ENCODE measurements at places on chromosomes 7 and 10. TPM values are rescaled to one million over a fixed set of nuclear protein-coding genes. Genes with fewer than 3 reads are reported as not detected.

- DNase-seq: peak; percentile 68
Observed at GRCh38 chr10:14560274-14560673, 214.4 kb downstream of the FAM107B start.

- DNase-seq: no peak
Observed at GRCh38 chr10:116311016-116311415, 13.2 kb upstream of the CCDC172 start.

- no peak for DNase-seq
Observed at GRCh38 chr7:2110610-2111396, 121.9 kb downstream of the MAD1L1 start.

- DNase-seq: no peak
Observed at GRCh38 chr10:47029181-47030009, 118.2 kb downstream of the PTPN20 start.

DNA sequence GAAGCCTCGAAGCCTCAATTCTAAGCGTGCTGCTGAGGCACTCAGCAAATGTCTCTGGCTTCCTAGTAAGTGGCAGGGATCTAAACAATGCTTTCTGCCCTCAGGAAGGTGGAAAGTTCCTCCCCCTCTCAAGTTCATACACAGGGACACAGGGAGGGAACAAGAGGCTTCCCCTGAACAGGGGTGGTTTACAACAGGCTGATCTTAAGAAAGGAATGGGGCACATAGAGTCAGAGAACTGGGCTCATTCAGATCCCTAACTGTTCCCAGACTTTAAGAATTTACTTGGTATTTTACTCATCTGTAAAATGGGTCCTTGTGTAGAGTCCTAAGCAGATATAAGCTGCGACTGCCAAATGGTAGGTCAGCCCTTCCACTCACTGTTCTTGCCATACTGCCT, 2.5 kb downstream of the TNS3 start:
- no peak for DNase-seq

GRCh38 chr7:44275957-44276570, 49.3 kb downstream of the CAMK2B start:
- DNase-seq: no peak

DNA sequence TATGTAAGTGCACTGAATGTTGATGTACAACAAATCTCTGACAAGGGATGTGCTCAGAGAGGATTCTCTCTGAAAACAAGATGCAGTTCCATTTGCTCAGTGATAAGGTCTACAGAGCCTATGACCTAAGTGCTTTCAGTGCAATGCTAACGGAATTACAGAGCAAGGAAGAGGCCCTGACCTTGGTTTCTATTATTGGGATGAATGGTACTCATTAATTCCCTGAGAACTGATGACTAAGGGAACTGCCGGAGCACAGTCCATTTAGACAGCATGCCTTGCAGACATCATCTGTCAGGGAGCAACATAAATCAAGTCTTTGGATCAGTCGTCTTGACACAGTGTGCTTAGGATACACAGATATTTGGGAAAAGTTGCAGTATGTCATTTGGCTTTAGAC, 340.8 kb downstream of the PHTF2 start:
- peak; percentile 44 for DNase-seq

- DNase-seq: no peak
Observed at GRCh38 chr10:115710136-115710535, 562.9 kb downstream of the GFRA1 start.

Gene PIK3CG
- 5.4 TPM for total RNA-seq

Gene CDNF
- 1.2 TPM for total RNA-seq

Gene RAB19
- not detected for total RNA-seq

Gene CFAP70
- 0.36 TPM for total RNA-seq

Data from A172 (cell line).